Right renal cortex interstitium (tissue), 3 donors: ENCODE measurements at places on chromosomes 1 and 21.

DNA sequence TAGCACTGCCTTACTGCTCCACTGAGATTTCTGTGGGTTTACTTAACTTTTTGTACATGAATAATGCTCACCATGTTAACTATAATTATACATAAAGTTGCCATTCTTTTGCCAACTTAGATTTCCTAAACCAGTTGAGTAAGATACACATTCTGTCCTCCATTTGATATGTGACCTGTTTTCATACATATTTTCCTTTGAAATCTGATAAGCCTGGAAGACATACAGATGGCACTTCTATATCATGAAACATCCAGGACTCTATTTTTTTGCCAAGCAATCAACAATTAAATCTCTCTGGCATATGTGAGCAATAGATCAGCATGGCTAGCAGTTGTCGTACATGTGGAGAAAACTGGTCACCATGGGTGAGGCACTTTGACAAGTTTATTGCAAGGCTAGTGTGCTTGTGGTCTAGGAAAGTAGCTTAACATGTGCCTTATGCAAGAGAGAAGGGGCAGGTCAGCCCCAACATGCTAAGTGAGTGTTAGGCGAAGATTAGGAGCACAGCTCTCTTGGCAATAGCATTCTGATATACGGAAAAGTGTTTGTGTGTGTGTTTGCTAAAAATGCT is 14.2 kb downstream of the PRRX1 start:
- DNase-seq = no peak

DNA sequence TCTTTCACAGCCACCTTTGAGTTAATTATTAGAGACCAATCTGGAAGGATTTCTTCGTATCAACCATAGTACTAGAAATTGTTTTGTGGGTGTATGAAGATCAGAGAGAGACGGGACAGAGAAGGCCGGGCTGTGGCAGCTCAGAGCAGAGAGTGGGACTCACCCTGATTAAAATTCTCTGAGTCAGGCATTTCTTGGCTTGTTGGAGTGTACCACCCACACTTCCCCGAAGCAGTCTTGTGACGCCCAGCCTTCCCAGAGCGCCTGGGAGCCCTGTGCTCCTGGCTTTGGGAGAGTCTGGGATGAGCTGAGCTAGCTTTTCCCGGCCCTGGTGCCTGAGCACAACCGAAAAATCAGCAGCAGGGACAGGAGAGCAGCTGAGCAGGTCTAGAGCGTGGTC is 19.4 kb downstream of the PLEKHM2 start:
- no peak for DNase-seq

- no peak for DNase-seq
Observed at GRCh38 chr21:46227811-46228344, 696 bp downstream of the LSS start.

DNA sequence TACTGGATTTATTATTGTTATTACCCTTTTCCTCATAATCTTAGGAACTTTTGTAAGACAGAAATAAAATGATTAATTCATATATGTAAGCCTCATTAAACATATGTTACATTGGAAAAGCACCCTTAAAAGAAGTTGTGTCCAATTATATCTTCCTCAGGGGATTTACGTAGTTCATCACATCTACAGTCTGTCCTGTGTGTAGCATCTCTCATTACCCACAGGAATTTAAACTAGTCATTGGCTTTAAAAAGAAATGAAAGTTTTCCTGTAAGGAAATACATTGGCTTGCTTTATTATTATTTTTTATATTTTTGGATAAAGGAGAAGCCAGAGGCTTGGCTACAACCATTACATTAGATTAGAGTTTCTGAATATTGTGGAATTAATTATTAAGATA is 56.1 kb downstream of the SWT1 start:
- DNase-seq = no peak

GRCh38 chr1:1001057-1001783 is 1.3 kb upstream of the HES4 start:
- no peak for DNase-seq

DNA sequence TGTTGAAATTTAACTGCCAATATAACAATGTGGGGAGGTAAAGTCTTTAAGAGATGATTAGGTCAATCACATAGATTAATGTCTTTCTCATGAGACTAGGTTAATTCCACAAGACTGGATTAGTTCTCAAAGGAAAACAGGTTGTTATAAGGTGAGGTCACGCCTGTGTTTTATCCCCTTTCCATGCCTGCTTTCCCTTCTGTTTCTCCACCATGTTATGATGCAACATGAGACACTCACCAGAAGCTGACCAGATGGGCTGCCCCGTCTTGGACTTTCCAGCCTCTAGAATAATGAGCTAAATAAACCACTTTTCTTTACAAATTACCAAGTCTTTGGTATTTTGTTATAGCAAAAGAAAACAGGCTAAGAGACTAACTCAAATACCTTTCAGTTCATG is 70.8 kb downstream of the DDAH1 start:
- DNase-seq = no peak

DNA sequence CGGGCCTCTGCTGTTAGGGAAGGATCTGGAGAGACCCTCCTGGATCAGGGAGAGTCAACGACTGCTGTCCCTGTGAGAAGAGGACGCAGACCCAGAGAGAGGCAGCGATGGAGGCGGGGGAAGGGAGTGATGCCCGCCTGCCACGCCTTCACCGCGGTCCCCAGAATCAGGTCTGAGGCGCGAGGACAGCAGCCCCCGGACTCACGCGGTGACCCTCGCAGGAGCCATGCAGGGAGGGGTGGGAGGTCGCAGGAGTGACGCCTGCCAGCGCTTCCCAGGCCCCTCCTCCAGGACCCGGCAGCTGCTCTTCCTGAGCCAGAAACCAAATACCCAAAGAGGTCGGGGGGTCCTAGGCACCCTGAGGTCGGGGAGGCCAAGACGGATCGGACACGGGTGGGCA is 6.2 kb upstream of the TNFRSF4 start:
- DNase-seq = no peak

- DNase-seq = no peak
Observed at GRCh38 chr21:37627074-37627473, 260.5 kb downstream of the DYRK1A start.

GRCh38 chr1:156284757-156285156 is 632 bp downstream of the TMEM79 start:
- DNase-seq = no peak
